ENCODE measurements at places on chromosomes 2 and 18.

GRCh38 chr2:192887337-192887736 lies 692.6 kb upstream of the TMEFF2 start:
- no peak for DNase-seq

GRCh38 chr2:43292851-43293743 lies 66.7 kb upstream of the ZFP36L2 start:
- DNase-seq: no peak

DNA sequence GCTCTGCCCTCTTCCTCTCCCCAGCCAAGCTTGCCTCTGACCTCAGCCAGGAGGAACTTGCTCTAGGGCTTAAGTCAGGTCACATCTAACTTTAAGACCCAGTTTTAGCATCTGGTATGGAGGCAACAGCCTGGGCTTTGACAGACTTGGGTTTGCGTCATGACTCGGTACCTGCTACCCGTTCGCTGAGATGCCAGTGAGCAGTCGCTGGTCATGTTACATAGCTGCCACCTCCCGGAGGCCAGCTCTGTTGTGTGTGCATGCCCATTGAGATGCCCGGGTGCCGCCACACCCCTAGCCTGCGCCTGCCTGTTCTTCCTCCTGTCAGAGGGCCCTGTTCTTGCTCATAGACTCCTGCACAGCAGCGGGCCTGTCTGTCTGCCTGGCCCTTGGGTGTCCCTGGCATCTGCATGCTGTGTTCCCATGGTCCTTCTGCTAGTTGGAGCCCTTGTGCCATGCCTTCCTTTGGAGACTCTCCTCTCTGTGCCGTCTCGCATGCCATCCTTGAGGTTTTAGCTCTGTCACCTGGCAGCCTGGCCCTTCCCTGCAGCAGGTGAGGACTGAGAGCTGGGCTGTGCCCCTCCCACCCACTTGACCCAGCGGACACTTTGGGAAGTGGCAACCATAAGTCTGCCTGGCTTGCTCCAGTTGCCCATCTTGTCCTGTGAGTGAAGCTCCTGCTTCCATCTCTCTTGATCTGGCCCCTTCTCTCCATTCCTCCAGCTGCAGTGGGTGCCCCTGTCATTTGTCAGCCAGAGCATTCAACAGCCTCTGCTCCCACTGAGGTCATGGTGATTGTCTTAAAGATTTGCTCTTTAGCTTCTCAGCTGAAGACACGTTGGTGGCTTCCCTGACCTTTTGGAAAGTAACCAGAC lies 24.9 kb downstream of the ASAP2 start:
- DNase-seq: no peak

GRCh38 chr2:231222318-231223000 lies 24.0 kb downstream of the ARMC9 start:
- DNase-seq: no peak

GRCh38 chr2:11128243-11128951 lies 26.9 kb upstream of the SLC66A3 start:
- no peak for DNase-seq

DNA sequence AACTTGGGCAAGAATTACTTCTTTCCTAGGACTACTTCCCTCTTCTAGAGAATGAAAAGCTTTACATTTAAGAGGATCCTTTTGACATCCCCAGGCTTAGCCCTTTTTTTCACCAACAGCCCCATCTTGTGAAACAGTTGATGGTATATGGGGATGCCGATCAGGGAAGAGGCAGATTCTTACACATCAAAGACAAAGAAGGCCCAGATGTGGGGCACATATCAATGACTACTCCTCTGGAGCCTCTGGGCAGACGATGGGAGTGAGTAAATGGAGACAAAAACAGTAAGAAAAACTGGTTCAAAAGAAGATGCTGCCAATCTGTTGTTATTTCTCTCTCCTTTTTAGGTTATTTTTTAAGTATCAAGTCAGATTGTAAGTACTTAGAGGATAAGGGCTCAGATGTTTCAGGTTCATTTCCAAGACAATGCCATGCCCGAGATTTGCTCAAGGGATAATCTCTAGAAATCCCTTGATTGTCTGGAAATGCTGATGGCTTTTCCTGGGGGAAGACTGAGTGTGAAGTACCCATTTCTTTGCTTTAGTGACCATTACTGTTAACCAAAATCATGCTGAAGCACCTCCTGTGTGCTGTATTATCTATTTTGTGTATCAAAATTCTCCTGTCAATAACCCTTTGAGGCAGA lies 117.5 kb downstream of the EPHA4 start:
- no peak for DNase-seq

DNA sequence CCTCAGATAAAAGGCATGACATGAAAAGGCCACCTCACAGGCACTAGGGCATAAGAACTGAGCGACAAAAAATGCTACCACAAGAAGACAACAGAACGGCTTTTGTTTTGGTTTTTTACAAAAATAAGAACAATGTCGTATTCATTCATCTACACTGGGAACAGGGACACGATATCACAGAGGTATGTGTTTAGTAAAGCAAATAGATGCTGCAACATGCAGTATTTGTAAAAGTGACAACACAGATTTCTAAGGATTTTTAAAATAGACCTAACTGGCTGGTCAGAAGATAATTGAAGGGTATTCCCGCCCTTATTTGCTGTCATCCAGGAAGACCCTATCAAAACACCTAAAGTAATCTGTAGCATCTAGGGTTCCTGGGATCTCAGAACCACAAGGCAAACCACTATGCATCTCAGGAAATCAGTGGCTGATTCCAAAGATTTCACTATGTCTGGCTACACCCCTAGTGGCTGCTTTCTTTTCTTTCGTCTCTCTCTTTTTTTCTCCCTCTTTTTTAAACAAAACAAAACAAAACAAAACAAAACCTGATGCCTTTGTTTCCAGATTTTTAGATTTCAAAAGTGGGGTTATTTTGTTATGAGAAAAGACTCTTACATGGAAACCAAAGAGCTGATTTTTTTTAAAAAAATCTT lies 97.2 kb downstream of the BCL11A start:
- no peak for DNase-seq

DNA sequence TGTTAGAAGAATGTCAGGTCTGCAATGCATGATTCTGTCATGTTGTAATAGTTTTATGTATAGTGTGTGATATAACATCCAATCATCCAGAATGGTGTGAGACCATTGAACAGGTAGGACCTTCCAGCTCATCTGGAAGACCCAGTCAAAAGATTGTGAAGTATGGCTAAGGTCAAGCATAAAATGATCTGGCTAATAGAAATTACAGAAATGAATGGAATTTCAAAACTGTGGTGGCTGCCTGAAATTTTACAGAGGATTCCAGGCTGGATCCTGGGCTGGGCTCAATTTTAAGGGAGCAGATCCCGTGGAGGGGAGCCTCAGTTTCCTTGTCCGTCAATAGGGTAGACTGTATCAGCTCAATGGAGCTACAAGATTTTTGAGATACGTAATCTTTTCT lies 39.1 kb downstream of the ACKR3 start:
- no peak for DNase-seq

DNA sequence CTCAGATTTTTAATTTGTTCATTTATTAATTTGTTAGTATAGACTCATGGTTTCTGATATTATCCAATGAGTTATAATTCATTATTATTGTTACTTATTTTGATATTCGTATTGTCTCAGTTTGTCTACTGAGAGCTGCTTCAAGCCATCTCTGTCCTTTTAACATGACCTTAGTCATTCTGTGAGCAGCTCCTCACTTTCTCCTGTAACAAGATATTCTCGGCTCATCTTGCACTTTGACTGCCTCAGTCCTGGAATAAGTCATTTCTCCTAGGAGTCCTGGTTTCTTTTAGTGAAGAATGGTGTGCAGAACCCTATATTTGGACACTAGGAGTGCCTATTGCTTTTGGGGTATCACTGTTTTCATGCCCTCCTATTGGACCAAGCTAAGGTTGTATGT lies 13.2 kb downstream of the ASB1 start:
- DNase-seq: no peak

GRCh38 chr18:46920653-46921052 lies 3.3 kb downstream of the KATNAL2 start:
- no peak for DNase-seq

GRCh38 chr2:71526975-71527374 lies 73.6 kb downstream of the DYSF start:
- no peak for DNase-seq

DNA sequence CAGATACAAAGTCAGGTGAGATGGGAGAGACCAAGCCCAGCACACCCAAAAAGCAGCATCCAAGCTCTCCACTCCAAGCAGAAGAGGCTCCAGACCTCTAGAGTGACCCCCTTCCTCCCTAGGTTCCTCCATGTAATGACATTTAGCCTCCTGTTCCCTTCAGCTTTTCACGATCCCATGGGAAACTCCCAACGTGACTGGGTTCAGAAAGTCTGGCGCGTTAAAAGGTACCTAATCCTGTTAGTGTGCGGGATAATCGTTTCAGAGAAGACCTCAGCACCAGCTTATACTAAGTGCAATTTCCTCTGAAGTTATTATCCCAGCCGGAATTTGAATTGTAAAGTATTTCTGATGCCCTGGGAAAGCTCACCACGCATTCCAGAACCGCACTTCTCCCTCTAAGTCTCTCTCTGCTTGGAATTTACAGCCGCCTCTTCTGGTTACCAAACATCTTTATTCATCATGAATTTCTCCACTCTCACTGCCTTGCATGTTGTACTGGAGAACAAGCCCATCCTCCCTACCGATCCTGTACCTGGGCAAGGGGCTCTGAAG lies 46.9 kb downstream of the CCBE1 start:
- no peak for DNase-seq

GRCh38 chr18:35005963-35006577 lies 35.1 kb upstream of the MAPRE2 start:
- DNase-seq: no peak

DNA sequence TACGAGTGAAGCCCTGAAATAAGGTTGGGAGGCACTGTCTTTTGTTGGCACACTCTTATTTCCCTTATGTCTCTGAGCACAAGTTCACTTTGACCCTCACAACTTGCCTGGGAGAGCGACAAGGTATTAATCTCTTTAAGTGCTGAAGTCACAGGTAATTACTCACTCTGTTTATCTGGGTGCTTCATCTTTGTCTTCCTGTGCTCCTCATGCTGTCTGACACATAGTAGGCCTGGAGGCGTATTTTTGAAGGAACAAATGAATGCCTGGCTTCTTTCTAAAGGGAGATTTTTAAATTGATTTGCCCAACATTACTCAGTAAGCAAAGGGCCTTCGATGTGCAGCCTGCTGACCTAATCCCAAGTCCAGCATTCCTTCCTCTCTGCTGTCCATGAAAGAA lies 507.1 kb upstream of the TNP1 start:
- DNase-seq: no peak

DNA sequence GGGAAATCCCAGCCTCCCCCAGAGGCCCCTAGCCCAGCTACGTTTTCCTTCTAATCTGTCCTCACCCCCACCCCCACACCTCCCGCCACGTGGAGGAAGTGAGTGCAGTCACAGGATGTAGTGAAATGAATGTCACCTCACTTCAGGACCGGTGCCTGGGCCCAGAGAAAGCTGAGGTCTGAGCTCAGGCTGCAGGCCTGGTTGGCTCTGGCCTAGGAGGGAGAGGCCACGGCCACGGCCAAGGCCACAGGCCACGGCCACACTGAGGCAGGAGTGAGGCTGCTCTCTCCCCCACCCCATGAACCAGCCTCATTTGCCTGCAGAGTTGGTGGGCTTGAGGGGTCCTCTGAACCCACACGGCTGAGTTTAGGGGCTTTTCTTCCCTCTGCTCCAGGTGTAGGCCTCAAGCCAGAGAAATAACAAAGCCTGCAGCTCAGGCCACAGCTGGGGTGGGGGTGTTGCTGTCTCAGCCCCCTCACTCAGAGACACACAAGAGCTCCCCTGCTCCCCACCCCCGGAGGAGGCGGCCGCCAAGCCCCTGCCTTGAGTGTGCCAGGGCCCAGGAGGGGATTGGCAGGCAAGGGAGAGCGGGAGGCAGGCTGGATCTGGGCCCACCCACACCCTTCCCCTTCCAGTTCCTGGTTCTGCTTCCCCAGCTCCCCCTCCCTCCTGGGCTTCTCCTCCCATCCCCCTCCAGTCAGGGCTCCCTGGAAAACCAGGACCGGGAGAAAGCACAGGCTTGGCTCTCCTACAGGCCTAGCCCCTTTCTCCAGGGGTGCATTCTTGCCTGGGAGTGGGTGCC lies 27.0 kb downstream of the DNMT3A start:
- DNase-seq: peak; percentile 63

GRCh38 chr2:8682719-8683667 lies 1.1 kb downstream of the ID2 start:
- DNase-seq: no peak

- no peak for DNase-seq
Measured at GRCh38 chr2:28628506-28628905, 123.1 kb upstream of the PPP1CB start.

DNA sequence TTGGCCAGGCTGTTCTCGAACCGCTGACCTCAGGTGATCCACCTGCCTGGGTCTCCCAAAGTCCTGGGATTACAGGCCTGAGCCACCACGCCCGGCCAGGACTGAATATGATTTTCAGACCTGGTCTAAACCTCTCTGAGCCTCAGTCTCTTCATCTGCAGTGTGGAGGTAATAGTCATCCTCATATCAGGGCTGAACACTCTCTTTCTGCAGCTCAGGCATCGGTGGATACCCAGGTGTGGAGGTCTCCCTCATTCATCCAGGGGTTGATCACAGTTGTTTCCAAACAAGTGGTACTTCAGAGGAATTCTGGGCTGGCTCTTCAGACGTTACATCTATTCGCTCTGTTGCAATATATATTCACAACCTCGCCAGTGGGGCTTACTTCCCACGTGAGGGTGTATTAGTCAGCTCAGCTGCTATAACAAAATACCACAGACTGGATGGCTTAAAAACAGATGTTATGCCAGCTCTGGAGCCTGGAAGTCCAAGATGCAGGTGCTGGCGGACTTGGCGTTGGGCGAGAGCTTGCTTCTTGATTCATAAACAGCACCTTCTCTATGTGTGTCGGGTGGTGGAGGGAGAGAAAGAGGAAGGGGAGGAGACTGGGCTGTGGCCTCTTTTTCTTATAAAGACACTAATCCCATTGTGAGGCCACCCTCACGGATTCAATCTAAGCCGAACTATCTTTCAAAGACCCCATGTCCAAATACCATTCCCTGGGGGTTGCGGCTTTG lies 2.9 kb upstream of the MBP start:
- no peak for DNase-seq

DNA sequence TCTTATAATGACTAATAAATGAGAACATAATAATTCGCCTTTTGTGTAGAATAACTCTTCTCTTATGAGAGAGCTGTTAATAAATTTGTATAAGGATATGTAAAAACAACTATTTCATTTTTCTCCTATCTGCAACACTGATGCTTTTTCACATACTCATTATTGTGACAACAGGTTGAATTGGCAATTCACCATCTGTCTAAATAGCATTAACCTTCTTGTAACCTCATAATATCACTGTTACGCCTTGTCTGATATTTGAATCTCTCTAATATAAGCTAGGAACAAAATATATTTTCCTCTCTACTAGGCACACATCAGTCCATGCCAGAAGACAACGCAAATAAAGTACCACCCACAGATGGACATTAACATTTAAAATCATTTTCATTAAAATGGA lies 938.9 kb downstream of the CPS1 start:
- DNase-seq: no peak

DNA sequence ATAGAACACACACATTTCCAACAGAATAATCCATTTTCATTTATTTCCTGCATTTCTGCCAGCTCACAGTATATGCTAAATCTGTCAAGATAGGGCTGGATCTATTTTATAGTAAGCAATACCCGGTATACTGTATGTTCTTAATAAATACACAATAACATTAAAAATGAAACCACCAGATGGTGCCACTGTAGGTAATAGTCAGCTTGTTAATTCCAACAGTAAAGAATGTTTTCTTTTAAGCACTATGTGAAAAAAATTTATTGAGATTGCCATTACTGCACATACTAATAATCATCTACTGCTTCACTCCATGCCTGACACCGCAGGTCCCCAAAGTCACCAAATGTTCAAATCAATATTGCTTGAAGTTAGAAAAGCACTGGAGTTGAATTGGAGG lies 131.5 kb upstream of the PGAP1 start:
- DNase-seq: no peak

Data from glutamatergic neuron (in vitro differentiated cells).